ENCODE measurements at places on chromosomes 7 and 10.

- H3K27me3 ChIP-seq = no peaks in the 10 kb centered on the region
- H3K4me3 ChIP-seq = no peak overlapping the region
- H3K4me1 ChIP-seq = no peaks in the 10 kb centered on the region
- no peak for DNase-seq
- H3K36me3 ChIP-seq = no peaks in the 10 kb centered on the region
Measured at GRCh38 chr7:3065724-3066143, 22.1 kb upstream of the CARD11 start.

- H3K4me3 ChIP-seq = no peak overlapping the region
- H3K36me3 ChIP-seq = no peaks in the 10 kb centered on the region
- H3K27ac ChIP-seq = no peak overlapping the region
- no peaks in the 10 kb centered on the region for H3K4me1 ChIP-seq
- no peaks in the 10 kb centered on the region for H3K27me3 ChIP-seq
- DNase-seq = no peak
Measured at GRCh38 chr7:25596443-25596842, 368.2 kb upstream of the NPVF start.

DNA sequence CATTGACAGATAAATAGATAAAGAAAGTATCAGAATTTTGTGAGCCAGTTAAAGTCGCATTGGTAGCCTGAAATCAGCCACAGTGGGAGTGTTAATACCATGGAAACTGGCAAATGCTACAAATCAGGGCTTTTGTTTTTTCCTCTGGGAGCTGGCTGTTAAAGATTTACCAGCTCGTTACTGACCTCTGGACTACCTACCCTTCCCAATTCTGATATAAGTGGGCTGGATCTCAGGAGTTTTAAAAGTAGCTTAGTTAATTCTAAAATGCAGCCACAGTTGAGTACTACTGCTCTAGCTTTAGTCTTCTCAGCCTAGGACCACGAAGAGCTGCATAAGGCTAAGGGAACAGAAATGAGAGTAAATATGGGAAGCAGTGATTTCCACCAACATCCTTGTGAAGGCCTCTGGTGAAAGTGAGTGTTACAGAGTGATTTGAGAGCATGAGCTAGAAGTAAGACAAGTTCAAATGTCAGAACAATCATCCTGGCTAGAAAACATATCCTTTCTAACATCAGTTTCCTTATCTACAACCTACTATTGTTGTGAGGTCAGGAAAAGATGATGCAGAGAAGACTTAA lies 53.2 kb downstream of the A1CF start:
- no peaks in the 10 kb centered on the region for H3K27me3 ChIP-seq
- DNase-seq = no peak
- no peak overlapping the region for H3K4me3 ChIP-seq
- no peak overlapping the region for H3K27ac ChIP-seq
- no peaks in the 10 kb centered on the region for H3K36me3 ChIP-seq
- no peaks in the 10 kb centered on the region for H3K4me1 ChIP-seq

DNA sequence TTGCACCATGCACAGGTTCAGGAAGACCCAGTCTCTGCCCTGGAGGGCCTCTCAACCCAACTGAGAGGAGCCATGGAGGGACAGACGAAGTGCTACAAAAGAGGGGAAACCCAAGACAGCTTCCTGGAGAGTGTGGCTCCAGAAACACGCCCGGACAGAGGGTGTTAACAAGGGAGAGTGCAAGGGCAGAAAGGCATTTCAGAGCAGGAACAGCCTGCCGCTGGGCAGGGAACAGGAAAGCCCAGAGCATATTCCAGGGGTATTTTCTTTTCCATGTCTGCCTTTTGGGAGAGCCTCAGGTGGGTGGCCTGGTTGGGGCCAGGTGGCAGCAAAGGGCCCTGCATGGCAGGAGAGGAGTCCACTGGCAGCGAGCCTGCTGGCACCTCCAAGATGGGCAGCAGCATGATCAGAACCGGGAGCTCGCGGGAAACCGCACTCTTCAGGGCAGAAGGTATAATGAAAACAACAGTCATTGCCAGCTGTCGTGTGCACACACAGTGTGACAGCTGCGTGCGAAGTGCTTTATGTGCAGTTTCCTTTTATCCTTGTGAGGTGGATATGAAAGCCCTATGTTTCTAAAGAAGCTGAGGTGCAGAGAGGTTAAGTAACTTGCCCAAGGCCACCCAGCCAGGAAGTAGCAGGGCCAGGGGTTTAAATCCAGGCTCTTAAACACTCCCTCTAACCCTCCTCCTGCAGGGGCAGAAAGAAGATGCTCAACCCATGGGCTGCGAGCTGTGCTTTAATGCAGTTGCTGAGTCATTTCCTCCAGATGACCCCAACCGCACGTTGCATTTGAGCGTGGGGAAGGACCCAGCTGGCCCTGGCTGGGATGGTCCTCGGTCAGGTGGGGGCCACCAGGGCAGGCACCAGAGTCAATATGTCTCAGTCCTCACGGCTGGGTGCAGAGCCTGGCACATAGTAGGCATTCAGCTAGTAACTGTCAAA lies 128.6 kb downstream of the OAT start:
- no peaks in the 10 kb centered on the region for H3K4me1 ChIP-seq
- DNase-seq = no peak
- no peaks in the 10 kb centered on the region for H3K36me3 ChIP-seq
- no peak overlapping the region for H3K4me3 ChIP-seq
- no peaks in the 10 kb centered on the region for H3K27me3 ChIP-seq

GRCh38 chr7:73936967-73937366 lies 76.0 kb downstream of the TMEM270 start:
- no peak overlapping the region for H3K27ac ChIP-seq
- DNase-seq = no peak
- no peaks in the 10 kb centered on the region for H3K36me3 ChIP-seq

GRCh38 chr10:96584035-96584434 lies 2.8 kb downstream of the TM9SF3 start:
- peaks cover 58% of the 10 kb centered on the region for H3K4me1 ChIP-seq
- H3K4me3 ChIP-seq = no peak overlapping the region
- no peaks in the 10 kb centered on the region for H3K27me3 ChIP-seq
- no peak overlapping the region for H3K27ac ChIP-seq

GRCh38 chr7:131459256-131459655 lies 97.2 kb downstream of the PODXL start:
- no peak for DNase-seq
- H3K4me1 ChIP-seq = no peaks in the 10 kb centered on the region
- H3K27me3 ChIP-seq = no peaks in the 10 kb centered on the region
- peaks cover 9% of the 10 kb centered on the region for H3K36me3 ChIP-seq
- H3K27ac ChIP-seq = no peak overlapping the region
- no peak overlapping the region for H3K4me3 ChIP-seq

DNA sequence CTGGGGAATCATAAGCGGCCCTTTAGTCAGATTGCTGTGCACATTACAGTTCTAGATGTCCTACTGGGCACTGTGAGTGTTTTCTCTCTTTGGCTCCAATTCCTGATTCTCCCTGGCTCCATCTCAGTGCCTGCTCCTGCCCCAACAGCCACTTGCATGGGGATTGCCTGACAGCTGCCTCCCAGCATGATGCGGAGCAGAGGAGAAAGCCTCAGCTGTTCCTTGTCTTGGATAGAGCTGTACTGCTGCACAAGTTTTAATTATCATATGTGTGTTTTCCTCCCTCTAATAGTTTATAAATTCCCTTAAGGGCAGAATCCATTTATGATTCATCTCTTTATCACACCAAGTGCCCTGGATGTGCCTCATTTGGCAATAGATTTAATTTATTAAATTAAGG lies 285.8 kb upstream of the COBL start:
- H3K27ac ChIP-seq = no peak overlapping the region
- no peak overlapping the region for H3K4me3 ChIP-seq
- DNase-seq = no peak
- no peaks in the 10 kb centered on the region for H3K4me1 ChIP-seq

DNA sequence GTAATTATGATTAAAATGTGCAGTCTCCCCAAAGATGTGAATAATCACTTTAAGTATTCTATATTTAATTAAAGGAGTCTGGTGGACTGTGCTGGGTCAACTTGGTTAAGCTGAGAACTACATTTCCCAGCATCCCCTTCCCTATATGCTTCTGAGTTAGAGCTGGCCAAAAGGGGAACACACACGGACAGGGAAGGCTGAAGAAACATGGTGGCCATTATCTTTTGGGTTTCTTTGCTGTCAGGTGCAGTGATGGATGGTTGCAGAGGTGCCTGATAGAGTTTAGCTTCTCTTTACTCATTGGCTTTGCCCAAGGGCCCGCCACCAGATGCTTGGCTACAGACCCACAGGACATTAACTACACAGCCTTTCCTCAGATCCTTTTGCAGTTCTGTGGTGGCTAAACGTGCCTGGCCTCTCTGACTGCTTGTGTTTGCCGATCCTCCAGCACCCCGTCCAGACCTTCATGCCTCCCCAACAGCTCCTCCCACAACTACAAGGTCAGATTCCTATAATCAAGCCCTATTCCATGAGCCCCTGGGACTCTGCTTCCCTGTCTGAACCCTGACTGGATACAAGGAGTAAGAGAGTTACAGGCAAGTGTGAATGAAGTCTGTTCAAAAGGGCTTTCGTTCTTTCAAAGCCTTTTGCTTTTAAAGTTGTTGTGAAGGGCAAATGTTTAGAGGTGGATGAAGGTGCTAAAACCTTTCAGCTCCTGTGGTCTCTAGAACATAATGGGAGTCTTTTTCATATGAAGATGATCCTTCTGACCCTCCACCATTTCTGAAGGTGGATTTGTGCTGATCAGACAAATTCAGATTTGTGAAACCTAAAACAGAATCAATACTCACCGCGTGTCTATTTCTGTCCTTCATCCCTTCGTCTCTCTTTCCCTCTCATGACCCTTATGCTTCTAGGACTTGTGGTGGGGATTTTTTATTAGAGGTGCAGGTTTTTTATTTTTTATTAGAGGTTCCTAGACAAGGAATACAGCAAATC lies 21.5 kb downstream of the BUB3 start:
- no peaks in the 10 kb centered on the region for H3K27me3 ChIP-seq
- H3K36me3 ChIP-seq = no peaks in the 10 kb centered on the region
- no peak overlapping the region for H3K27ac ChIP-seq
- DNase-seq = no peak
- no peaks in the 10 kb centered on the region for H3K4me1 ChIP-seq

- no peak for DNase-seq
- no peaks in the 10 kb centered on the region for H3K36me3 ChIP-seq
- no peak overlapping the region for H3K4me3 ChIP-seq
- no peaks in the 10 kb centered on the region for H3K27me3 ChIP-seq
- H3K4me1 ChIP-seq = no peaks in the 10 kb centered on the region
- no peak overlapping the region for H3K27ac ChIP-seq
Measured at GRCh38 chr10:16348891-16349290, 87.9 kb upstream of the PTER start.

GRCh38 chr7:30995536-30995935 lies 31.8 kb downstream of the GHRHR start:
- H3K4me3 ChIP-seq = no peak overlapping the region
- no peaks in the 10 kb centered on the region for H3K36me3 ChIP-seq
- no peaks in the 10 kb centered on the region for H3K4me1 ChIP-seq
- DNase-seq = no peak

DNA sequence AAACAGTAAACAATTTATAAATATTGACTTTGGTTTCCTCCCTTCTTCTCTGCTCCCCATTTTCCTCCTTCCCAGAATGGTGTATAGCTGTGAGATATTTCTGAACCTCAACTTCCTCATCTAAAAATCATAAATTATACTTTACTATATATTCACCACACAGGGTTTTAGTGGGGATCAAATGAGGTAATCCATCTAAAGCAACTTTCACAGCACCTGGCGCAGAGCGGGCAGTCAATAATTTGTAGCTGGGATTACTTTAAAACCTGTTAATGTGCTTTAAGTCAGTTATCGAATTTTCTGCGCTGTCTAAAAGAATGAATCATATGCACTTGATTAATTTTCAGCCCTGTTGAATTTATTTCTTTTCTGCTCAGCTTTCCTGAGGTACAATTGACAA lies 172.7 kb downstream of the PTEN start:
- H3K27ac ChIP-seq = no peak overlapping the region
- H3K4me3 ChIP-seq = no peak overlapping the region
- peaks cover under 1% of the 10 kb centered on the region for H3K4me1 ChIP-seq
- H3K36me3 ChIP-seq = no peaks in the 10 kb centered on the region

DNA sequence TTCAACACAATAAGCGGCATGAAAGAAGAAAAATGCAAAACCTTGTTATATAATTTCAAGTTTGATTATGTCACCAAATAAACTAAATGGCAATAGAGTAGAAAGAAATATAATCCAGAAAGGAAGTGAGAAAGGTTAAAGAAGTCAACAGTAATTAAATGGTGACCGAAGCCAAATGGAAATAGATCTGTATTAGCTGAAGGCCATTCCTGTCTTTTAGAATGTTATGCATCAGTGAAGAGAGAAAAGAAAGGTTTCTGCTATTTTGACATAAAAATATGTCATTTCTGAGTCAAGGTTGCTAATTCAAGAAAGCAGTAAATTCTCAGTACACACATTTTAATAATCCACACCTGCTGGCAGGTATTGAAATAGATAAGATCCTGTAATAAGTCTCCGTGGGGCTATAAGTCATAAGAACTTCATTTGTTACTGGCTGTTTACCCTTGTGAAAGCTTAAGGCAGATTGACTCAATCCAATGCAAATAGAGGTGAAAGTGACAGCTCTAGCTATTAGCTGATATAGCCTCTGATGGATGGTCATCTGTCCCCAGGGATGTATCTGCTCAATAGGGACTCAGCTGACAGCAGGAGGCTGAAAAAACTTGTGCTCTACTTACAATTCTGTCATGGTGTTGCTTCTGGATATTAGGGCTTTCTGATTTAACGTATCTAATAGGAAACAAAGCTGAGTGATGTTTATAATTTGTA lies 152.1 kb downstream of the FZD1 start:
- no peak overlapping the region for H3K27ac ChIP-seq
- no peak overlapping the region for H3K4me3 ChIP-seq
- H3K4me1 ChIP-seq = no peaks in the 10 kb centered on the region
- no peaks in the 10 kb centered on the region for H3K27me3 ChIP-seq
- H3K36me3 ChIP-seq = no peaks in the 10 kb centered on the region

DNA sequence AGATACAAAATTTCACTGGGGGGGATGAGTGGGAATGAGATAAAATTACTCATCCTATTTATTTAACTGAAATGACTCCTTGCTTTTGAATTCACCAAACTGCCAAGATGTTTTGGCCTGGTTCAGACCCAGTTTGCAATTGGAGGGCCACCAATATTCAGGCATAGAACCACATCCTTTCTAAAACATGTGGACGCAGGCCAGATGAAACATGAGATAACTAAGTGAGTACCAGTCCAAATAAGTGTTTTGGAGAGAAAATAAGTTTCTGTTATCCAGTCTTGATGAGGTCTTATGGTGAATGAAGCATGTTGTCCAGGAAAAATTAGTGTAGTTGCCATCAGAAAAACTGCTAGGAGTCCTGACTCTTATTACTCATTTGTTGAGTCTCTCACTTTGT lies 36.3 kb upstream of the PDK4 start:
- no peaks in the 10 kb centered on the region for H3K36me3 ChIP-seq
- DNase-seq = no peak
- no peaks in the 10 kb centered on the region for H3K27me3 ChIP-seq
- peak overlapping the region; percentile 26 for H3K27ac ChIP-seq
- H3K4me3 ChIP-seq = no peak overlapping the region

GRCh38 chr7:37782166-37782565 lies 66.2 kb upstream of the NME8 start:
- H3K36me3 ChIP-seq = no peaks in the 10 kb centered on the region
- no peaks in the 10 kb centered on the region for H3K27me3 ChIP-seq
- no peak overlapping the region for H3K4me3 ChIP-seq

Measured in thyroid gland (tissue), 4 donors.